ENCODE measurements at places on chromosomes 12 and 14.

- DNase-seq, result no peak
Observed at GRCh38 chr14:83777516-83777915, 1752.4 kb upstream of the FLRT2 start.

GRCh38 chr12:68665016-68665569, 21.7 kb upstream of the NUP107 start:
- no peak for DNase-seq

GRCh38 chr12:18079541-18080246, 10.3 kb downstream of the RERGL start:
- DNase-seq, result no peak

DNA sequence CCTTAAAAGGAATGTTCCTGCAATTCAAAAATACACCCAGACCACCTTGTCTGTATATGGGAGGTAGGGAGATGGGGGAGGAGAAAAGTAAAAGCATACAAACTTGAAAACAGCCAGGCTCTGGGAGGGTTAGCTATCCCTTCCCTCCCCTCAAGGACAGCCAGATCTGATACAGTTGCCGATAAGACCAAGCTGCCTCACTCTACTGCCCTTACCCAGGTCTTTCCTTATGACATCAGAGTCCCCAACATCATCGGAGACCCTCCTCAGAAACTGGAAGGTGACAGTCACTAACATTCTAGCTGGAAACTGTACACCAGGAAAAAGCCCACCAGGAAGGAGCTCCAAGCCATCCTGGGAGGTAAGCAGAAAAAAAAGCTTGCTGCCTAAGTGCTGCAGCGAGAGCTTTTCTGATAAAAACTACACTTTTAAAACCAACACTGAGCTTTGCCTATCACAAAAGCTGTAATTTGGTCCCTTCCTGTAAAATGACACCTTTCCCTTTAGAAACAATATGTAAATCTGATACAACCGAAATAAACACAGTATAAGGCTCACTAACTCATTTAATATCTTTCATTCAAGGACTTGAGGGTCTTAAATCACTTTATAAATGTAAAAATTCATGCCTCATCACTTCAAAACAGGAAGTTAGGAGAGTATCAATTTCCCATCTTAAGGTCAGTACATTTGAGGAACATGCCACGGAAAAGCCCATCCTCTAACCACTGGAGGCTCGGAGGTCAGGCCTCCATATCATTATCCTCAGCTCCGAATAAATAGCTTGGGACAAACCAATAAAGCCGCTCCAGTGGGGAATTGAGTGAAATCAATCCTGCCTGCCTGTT, 20.4 kb upstream of the PLEKHH1 start:
- no peak for DNase-seq

DNA sequence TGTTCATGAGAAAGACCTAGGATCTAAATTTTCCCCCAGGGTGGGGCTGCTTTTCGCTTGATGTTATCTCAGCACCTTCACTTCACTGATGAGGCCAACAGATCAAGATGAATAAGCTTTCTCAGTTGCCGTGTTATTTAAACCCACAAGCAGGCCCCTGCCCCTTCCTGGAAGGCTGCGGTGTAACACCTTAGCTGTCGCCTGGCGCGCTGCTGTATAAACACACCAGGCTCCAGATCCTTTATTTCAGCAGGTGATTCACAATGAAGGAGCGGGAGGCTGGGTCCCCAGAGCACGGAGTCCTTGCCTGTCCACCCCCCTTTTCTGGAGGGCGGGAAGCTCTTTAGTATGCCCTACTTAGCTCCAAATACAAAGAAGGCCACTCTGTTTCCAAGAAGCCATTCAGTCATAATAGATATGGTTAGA, 515.4 kb downstream of the FUT8 start:
- DNase-seq, result no peak

Data from AG10803 (cell line).